ENCODE measurements at places on chromosomes 2 and 18.

- no peak for DNase-seq
Observed at GRCh38 chr2:85777441-85777861, 23.7 kb downstream of the ATOH8 start.

- no peak for DNase-seq
Observed at GRCh38 chr2:234596696-234597575, 100.1 kb upstream of the ARL4C start.

DNA sequence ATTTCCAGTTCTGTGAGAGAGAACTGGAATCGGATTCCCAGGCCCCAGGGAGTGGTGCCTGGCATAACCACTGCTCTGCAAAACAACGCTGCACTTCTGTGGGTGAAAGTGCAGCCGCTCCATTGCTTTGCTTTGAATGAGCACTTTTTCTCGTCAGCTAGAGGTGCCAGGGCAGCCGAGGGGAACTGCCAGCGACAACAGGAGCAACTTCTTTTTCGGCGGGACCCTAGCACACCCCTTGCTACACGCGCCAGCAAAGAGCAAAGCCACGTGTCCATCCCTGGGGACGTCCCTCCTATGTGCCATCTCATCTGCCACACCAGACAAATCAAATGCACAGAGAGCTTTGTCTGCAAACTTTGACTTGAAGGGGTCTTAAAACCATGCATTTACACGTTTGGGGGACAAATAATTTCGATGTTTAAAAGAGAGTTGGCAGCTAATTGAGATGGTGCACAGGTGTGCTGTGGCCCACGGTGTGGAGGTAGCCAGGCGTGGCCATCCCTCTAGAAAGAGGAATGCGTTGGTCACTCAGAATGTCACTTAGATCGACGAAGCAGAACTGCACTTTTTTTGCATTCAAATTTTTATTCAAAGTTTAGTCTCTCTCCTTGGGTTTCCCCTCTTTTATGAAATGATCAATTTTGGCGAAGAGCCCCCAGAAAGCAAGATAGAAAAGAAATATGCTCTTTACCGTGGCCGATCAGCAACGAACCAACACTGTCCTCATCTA, 151.8 kb downstream of the MBP start:
- DNase-seq = no peak

DNA sequence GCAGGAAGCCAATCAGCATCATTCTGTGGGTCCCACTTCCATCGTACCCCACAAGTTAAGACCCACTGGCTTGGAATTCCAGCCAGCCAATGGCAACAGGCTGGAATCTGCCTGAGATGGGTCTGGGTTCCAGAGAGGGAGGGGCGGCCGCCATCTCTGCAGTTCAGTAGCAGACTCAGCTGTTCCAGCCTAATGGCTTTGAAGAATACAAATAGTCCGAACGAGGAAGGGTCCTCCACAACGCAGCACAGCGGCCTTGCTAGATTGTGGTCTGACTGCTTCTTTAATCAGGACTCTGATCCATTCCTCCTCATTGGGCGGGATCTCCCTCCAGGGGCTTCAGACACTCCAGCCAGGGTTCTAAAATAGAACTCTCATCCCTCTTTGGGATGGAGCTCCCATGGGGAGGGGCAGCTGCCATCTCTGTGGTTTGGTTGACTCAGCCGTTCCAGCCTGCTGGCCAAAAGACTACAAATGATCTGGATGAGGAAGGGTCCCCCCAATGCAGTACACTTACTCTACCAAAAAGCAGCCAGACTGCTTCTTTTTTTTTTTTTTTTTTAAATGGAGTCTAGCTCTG, 42.7 kb upstream of the PAIP2B start:
- no peak for DNase-seq

DNA sequence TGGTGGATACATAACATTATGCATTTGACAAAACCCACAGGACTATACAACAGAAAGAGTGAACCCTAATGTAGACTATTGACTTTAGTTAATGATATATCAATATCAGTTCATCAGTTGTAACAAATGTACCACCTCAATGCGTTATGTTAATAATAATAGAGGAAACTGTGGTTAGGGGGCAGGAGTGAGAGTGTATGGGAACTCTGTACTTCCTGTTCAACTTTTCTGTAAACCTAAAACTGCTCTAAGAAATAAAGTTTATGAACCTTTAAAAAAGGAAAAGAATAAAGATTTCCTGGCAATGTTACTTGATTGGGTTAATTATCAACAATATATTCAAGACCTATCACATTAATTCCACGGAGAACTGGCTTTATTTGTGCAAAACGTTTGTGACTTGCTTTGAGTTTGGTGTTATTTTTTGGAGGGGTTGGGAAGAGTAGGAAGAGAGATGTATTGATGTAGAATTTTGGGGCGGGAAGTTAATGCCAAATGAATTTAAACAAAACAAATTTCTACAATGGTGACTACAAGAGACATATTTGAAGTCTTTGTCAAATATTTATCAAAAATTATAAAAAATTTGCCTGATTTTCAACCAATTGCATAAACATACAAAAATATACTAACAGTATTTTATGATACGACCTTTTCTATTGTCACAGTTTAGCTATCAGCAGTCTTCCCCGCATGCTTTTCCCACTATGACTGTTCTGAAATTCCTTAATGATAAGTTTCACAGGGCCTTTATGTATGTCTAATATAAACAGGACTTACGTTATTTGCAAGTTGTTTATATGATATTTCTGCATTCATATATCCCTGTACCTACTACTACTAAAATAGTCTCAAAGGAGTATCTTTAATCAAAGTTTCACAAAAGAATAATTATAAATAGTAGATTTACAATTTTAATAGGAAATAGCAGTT, 2.1 kb upstream of the RTN4 start:
- no peak for DNase-seq

- DNase-seq = no peak
Observed at GRCh38 chr18:9437021-9437437, 38.3 kb upstream of the RALBP1 start.

DNA sequence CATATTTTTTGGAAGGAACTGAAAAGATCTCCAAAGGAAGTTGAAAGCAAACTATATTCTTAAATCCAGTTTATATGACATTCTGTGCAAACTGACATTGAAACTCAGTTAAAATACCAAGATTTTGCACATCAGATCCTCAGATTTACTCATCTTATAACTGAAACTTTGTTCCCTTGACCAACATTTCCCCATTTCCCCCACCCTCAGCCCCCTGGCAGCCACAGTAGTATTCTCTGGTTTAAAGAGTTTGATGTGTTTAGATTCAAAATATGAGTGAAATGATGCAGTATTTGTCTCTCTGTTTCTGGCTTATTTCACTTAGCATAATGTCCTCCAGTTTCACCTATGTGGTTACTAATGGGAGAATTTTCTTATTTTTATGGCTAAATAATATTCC, 99.2 kb upstream of the ITGA4 start:
- DNase-seq = no peak

GRCh38 chr2:42246562-42246961, 77.4 kb downstream of the EML4 start:
- no peak for DNase-seq

- DNase-seq = no peak
Observed at GRCh38 chr2:111128096-111128495, 7.4 kb downstream of the BCL2L11 start.

DNA sequence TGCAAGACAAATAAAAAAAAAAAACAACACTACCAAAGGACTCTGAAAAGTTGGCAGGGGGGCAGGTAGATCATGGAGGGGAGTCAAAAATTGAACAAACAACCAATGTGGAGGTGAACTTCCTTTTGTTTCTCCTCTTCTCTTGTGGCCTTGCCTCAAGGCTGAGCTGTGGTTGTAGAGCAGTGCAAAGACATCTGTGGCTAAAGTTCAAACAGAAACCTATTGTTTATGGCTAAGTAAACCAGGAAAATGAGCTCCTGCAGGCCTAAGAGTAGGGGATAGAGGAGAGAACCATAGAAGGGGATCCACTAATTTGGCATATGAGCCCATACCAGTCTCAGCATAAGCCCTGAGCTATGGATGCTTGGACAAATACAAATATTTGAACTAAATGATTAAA, 40.2 kb upstream of the EGR4 start:
- no peak for DNase-seq

- no peak for DNase-seq
Observed at GRCh38 chr2:85111819-85112281, 21.3 kb upstream of the TCF7L1 start.

GRCh38 chr2:54664238-54664786, 59.1 kb upstream of the EML6 start:
- DNase-seq = no peak

GRCh38 chr18:44967599-44967998, 286.9 kb downstream of the SETBP1 start:
- no peak for DNase-seq

- peak; percentile 73 for DNase-seq
Observed at GRCh38 chr2:170930131-170930990, 1.3 kb downstream of the GORASP2 start.

- no peak for DNase-seq
Observed at GRCh38 chr2:42928161-42928691, 135.8 kb upstream of the HAAO start.

- peak; percentile 49 for DNase-seq
Observed at GRCh38 chr2:105926960-105927678, 182.4 kb downstream of the NCK2 start.

DNA sequence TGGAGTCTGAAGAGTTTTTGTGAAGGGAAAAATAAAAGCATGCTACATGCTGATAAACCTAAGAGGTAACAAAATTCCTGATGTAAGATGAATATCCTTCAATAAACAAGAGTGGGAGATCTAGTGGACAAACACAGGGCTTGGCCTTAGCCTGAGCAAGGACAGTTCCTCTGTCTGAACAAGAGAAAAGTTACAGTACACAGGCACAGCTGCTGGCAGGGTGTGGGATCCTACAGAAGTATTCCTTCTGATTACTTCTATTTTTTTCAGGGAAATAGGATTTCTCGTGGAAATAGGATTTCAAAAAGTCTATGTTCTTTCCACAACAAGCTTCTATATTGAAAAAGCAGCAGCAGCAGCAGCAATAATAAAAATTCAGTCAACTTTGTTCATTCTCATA, 54.1 kb downstream of the NBAS start:
- DNase-seq = no peak

GRCh38 chr2:139924070-139924469, 1143.9 kb upstream of the NXPH2 start:
- no peak for DNase-seq

DNA sequence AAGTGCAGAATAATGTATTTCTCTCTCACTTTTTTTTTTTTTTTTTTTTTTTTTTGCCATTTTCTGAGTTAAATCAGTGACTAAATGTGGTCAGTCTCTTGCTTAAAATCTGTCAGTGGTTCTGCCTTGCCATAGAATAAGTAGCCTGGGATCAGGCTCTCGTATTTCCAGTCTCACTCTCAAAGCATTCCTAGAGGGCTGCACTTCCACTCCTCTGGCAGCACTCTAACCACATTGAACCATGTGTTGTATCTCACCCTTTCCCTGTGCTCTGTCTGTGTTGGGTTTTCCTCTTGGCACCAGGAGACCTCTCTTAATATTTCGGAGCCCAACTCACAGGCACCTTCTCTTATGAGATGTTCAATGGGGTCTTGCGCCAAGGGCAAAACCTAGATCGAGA, 304.4 kb downstream of the CTNNA2 start:
- DNase-seq = no peak

- DNase-seq = no peak
Observed at GRCh38 chr2:128368437-128369107, 49.9 kb upstream of the HS6ST1 start.

DNA sequence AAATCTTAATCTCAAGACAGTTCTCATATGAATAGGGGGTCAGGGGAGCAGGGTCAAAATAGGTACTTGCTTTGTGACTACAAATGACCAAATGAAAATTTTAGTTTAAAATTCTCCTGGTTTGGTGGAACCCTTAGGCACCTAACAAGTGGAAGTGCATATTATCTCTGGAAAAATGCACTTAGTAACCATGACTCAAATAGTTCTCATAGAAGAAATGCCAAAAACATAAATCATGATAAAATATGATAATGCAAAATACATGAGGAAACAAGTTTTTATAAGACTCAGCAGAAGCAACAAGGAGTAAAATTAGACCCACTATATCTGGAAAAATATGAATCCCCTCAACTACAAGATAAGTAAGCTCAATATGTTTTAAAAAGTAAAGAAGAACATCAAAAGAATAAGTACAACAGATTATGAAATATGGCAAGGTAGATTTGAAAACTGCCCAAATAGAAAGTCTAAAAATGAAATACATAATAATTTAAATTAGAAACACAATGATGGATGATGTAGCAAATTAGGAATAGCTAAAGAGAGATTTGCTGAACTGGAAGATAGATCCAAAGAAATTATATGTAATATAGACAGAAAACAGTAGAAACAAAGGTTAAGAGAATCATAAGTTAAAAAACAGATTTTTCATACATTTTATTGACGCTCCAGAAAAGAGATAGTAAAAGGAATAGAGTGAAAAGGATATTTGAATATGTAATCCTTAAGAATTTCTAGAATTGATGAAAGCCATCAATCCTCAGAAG, 308.3 kb downstream of the SETBP1 start:
- no peak for DNase-seq

GRCh38 chr2:156435396-156435717, 822 bp upstream of the GPD2 start:
- DNase-seq = no peak

- no peak for DNase-seq
Observed at GRCh38 chr2:26969077-26969844, 1.2 kb upstream of the MAPRE3 start.

DNA sequence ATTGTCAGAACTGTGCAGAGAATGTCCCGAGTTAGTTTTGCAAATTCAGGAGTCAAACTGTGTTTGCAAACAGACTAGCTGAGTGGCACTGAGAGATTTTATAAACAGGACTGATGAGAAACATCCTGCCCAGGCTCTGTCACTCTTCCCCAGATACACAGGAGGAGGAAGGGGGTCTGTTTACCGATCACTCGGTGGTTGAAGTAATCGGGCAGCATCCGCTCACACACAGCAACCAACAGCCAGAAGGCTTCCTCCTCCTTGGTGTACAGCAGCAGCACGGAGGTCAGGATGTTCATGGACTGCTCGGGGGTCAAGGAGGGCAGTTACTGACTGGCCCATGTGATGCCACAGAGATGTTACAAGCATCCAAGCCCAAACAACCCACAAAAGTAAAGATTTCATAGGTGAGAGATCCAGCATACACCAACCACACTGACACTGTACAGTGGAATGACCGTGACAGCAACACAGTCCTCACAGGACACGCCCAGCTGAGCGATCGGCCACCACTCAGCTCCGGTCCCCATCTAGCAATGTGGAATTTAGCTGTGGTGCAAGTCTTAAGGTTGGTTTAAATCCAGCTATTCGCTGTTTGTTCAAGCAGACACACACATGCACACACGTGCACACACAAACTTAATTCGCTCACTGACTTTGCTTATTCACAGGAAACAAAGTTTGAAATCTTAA, 30.1 kb downstream of the RPL31 start:
- no peak for DNase-seq

Data from stimulated activated CD4-positive, alpha-beta T cell treated with anti-CD3 and anti-CD28 coated beads, Interleukin-1b, Interleukin-23, amount 100 ng/mL, for 48 hours (primary cell).